AG10803 (cell line): ENCODE measurements at places on chromosomes 4 and X.

DNA sequence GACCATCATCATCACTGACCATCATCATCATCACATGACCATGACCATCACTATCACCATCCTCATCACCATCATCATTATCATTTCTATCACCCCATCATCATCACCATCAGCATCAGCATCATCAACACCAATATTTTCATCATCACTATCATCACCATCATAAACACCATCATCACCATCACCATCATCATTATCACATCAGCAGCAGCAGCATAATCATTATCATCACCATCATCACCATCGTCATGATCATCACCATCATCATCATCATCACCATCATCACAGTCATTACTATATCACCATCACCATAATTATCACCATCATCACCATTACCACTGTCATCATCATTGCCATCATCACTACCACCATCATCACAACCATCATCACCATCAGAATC is 117.6 kb downstream of the DHRSX start:
- DNase-seq = no peak

- DNase-seq = no peak
Observed at GRCh38 chr4:150744570-150744969, 162.6 kb downstream of the MAB21L2 start.

DNA sequence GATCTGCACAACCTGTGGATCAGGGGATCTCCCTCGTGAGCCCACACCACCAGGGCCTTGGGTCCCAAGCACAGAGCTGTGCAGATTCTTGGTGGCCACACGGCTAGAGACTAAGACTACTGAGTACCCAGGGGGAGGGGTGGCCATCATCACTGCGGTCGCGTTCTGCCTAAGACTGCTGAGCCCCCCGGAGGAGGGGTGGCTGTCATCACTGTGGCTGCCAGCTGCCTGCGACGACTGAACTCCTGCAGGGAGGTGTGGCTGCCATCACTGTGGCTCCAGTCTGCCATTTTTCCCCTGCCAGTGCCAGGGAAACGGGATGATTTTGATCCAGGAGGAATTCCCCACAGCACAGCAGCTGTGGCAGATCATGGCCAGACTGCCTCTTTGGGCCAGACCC is 141.7 kb upstream of the SPANXB1 start:
- DNase-seq = no peak

DNA sequence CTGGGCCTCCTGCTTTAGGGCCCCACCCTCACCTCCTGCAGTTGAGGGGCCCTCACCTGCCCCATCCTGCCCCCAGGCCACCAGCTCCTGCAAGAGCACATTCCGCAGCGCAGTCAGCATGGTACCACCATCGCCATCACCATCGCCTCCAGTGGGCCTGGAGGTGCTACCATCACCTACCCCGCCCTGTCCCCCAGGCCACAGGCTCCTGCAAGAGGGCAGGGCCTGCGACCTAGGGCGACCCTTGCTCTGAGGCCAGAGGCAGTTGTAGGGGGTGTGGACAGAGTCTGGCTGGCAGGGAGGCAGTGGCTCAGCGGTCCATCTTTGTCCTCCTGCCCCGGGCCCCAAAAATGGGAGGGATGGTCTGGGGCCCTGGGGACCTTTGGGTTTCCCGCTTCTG is 3.9 kb upstream of the HAUS7 start:
- DNase-seq = no peak

- no peak for DNase-seq
Observed at GRCh38 chr4:69536558-69536957, 40.9 kb upstream of the UGT2B4 start.

DNA sequence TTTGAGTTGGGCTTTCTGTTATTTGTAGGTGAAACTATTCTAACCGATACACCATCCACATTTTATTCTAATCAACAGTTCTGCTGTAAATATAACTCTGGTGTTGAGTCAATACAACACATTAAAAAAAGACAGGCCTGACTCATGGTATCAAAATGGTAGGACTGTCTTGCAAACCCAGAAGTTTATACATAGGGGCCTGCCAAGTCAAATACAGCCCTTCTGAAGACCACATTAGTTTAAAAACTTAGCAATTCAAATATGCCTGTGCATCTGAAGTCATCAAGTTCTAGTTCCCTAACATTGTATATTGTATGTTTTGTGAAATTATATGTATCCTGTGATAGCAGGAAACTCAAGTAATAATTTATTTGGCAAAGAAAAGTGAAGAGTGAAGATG is 24.4 kb upstream of the PDE5A start:
- peak; percentile 47 for DNase-seq

- peak; percentile 25 for DNase-seq
Observed at GRCh38 chrX:130109429-130110378, 593 bp downstream of the ELF4 start.
